ENCODE measurements at places on chromosomes 1 and 21.
A peak's percentile ranks its signal among the peaks of the same experiment; 100 is the strongest.

DNA sequence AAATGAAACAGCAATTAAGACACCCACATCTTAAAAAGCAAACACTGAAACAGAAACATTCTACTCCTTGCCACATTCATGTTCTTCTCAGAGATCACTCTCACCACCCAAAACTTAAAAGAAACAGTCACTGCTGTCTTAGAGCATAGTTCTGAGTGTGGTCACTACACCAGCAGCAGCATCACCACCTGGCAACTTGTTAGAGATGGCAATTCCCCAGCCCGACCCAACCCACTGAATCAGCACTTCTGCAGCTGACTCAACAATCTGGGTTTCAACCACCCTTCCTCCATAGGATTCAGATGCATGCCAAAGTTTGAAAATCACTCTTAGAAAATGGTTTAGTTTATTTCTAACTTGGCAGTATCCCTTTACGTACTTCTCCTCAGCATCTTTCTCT is 126.1 kb downstream of the CDC42BPA start:
- DNase-seq, result peak; percentile 88

DNA sequence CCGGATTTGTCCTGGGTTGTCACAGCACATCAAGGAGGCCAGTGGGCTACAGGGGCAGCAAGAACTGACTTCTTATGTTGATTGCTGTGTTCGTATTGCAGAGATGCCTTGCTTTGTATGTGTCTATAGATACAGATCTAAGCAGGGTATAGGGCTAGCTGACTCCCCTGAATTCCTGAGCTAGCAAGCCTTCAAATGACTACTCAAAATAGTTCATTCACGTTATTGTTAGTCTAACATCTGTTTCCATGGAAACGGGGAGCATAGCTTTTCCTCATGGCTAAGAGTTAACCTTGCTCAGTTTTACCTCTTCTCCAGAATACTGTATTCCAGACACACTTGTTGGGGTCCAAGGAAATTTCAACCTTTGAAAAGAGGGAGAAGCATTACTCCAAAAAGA is 24.1 kb downstream of the TRIM45 start:
- no peak for DNase-seq

GRCh38 chr1:32012709-32013385 is 821 bp upstream of the KHDRBS1 start:
- DNase-seq, result no peak

DNA sequence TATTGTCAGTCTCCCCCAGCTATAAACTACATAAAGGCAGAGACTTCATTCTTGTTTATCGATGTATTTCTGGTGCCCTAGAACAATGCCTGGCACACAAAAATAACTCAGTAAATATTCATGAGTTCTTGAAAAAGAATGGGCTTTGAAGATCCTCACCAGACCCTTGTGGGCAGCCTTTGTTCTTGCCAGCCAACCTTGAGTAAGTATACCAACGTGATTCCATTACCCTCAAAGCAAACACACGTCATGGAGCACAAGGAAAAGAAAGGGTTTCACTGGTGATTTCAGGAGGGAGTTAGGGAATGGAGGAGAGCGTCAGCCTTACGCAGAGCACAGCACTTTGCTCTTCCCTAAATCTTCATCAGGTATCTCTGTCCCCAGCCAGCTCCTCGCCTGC is 29.4 kb downstream of the NMNAT2 start:
- DNase-seq, result no peak

GRCh38 chr21:42393443-42393950 is 2.4 kb downstream of the TMPRSS3 start:
- no peak for DNase-seq

- no peak for DNase-seq
Observed at GRCh38 chr1:68293122-68293521, 60.8 kb upstream of the WLS start.

DNA sequence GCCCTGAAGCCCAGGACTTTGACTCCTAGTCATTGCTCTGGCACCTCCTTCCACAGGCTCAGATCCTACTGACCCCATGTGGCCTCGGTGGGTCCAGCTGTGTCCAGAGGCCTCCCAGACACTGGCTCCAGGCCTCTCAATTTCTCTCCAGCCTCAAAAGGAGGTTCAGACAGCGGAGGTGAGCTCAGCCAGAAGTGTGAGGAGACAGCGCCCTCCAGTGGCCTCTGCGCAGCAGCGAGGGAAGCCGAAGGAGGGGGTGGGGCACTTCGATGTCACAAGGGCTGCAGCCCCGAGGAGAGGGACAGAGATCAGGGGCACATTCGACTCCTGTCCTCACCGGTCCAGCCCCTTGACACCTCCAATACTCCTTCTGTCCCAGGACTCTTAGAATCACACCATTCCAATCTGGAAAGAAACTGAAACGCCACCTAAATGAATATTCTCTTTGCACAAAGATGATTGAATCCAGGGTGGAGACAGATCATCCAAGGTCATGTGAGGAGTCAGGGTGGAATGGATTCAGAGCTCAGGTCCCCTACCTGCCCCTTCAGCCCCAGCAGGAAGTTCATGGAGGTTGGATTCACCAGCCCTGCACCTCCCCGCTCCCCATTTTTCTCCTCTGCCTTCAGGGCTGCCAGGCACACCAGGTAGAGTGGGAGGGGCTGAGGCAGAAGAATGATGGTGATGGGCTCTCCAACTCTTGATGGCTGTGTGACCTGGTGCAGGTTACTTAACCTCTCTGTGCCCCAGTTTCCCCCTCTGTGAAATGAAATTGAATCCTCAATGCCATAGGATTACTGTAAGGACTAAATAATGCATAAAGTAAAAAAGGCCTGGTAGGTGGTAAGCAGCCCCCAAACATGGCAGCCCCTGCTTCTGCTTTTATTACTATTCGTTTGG is 34.8 kb upstream of the ZBTB40 start:
- peak; percentile 89 for DNase-seq

DNA sequence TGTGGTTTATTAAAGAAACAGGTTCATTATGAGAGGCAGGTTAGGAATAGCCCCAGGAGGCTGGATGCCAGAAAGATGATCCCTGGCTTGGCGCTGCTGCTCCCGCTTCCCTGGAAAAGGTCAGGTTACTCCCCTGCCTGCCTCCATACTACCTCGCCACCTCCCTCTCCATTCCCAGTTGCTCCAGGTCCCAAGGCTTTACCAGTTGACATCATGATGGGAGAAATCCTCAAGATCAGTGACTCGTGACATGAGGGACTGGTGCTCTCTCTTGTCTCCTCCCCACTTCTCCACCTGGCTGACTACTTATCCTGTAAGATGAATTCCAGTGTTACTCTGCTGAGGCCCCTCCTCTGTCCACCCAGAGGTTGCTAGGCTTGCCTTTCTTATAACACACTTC is 19.7 kb downstream of the VASH2 start:
- DNase-seq, result no peak

DNA sequence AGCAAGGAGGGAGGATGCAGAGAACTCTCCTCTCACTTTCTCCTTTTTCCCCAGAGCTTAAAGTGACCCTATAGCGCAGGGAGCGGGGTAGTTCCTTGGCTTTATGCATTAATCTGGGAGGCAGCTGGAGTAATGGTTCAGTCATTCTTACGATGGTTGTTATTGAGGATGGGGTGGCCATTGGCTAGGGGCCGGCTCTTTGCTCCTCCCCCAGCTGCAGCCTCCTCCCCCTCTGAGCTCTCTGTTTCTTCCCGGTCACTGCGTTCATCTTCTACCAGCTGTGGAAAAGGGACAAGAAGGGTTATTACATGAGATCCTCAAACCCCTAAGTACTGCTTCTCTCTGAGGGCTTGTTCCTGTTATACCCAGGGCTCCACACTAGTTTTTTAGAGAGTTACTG is 8.6 kb downstream of the CERS2 start:
- DNase-seq, result no peak

DNA sequence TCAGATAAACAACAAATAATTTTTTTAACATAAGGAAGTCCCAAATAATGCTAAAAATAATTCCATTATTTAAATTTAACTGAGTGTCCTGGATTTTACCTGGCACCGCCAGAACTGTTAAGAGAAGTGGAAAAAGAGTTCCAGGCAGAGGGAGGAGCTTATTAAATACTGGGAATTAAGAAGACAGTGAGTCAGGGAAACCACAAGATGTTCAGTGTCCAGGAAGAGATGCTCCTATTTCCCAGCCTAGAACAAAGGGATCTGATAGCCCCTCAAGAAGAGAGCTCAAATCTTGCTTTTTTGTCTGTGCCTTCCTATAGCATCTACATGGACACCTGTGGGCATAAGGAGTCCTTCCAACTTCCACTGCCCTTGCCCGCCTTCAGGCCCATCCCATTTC is 85.9 kb downstream of the PGM1 start:
- peak; percentile 51 for DNase-seq

- peak; percentile 27 for DNase-seq
Observed at GRCh38 chr1:212162635-212163034, 122.6 kb upstream of the PPP2R5A start.

GRCh38 chr21:34782506-34783360 is 113.9 kb downstream of the CLIC6 start:
- no peak for DNase-seq

- DNase-seq, result no peak
Observed at GRCh38 chr1:155141749-155142148, 1.4 kb upstream of the DPM3 start.

- peak; percentile 55 for DNase-seq
Observed at GRCh38 chr1:71046891-71047634, 553 bp downstream of the PTGER3 start.

- no peak for DNase-seq
Observed at GRCh38 chr1:71267220-71267619, 186.4 kb upstream of the ZRANB2 start.

GRCh38 chr1:232600424-232601258 is 29.3 kb downstream of the SIPA1L2 start:
- no peak for DNase-seq
